Epithelial cell of esophagus (primary cell): ENCODE measurements at places on chromosomes 11 and 22.
A peak's percentile ranks its signal among the peaks of the same experiment; 100 is the strongest.

GRCh38 chr11:84437071-84437980, 1151.2 kb upstream of the CCDC90B start:
- peak; percentile 45 for DNase-seq

- DNase-seq: no peak
Measured at GRCh38 chr22:18120857-18121256, 10.2 kb downstream of the TUBA8 start.

DNA sequence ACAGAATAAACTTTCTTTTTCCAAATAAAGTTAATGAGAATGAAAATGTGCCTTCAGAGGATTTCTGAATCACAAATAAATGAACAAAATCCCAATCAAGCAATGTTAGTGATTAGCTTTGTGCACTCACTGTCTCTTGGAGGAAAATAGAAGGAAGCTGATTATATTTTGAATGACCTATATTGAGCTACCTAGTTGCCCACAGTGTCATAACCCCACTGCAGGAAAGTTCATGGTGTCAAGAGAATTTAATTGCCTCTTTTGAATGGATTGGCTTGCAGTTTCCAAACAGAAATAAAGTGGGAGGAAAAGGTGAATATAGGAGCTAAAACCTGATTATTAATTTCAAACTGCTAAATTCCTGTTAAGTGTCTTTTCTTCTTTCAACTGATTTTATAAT, 515.9 kb downstream of the JRKL start:
- no peak for DNase-seq

GRCh38 chr11:82539669-82540068, 194.0 kb downstream of the FAM181B start:
- no peak for DNase-seq

- DNase-seq: peak; percentile 87
Measured at GRCh38 chr11:70788248-70789022, 390.1 kb downstream of the CTTN start.

GRCh38 chr22:42270176-42270509, 310 bp downstream of the TCF20 start:
- peak; percentile 38 for DNase-seq
